ENCODE measurements at places on chromosomes 7 and 10.

GRCh38 chr7:95684505-95684904, 87.8 kb upstream of the DYNC1I1 start:
- DNase-seq, result no peak

DNA sequence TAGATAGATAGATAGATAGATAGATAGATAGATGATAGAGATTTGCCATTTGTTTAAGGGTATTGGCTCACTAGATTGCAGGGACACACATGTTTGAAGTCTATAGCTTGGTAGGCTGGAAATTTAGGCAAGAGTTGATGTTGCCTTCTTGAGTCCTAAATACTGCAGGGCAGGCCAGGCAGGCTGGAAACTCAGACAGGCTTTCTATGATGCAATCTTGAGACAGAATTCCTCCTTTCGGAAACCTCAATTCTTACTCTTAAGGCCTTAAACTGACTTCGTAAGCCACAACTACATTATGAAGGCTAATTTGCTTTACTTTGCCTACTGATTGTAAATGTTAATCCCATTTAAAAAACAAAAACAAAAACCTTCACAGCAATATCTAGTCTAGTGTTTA, 322.9 kb upstream of the AKR1E2 start:
- DNase-seq, result no peak

DNA sequence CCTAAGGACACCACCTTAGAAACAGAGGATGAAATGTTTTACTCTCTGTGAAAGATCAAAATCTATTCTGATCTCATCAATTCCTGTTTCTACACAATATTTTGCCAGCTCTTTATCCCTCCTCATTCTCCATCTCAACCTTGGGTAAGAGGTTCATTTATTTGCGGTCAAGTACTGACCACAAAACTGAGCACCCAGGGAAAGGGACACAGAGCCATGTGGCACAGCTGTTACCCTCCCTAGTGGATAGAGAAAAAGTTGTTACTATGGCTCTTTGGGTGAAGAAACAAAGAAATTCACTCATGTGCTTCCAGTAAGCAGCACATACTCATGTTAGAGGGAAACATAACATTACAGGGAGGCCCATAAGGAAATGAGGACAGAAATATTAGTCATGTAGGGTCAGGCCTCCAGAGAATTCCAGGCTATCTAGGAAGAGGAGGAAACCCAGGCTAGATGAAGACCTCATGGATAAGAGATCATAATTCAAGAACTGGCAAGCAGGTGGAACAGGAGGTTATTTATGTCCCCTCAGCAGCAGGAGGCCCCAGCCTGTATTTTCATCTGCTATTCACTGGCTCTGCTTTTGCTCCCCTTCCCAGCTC, 114.5 kb downstream of the ATE1 start:
- DNase-seq, result no peak

DNA sequence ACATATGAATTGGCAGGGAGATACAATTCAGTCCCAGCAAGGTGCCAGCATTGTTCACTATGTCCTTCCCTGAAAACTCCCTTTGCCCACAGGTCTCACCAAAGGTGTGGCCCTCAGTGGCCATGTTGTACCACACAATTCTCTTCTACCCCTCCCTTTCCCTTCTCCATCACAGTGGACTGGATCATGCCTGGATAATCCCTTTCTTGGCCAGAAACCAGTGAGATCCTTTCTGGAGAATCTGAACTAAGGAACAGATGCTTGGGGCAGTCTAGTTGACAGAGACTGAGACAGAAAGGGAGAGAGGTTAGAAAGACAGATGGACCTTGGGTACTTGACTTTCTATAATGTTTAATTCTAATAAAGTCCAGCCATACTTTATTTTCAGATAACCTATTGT, 9.5 kb downstream of the NMT2 start:
- no peak for DNase-seq

- no peak for DNase-seq
Measured at GRCh38 chr7:28267012-28267411, 86.4 kb upstream of the JAZF1 start.

DNA sequence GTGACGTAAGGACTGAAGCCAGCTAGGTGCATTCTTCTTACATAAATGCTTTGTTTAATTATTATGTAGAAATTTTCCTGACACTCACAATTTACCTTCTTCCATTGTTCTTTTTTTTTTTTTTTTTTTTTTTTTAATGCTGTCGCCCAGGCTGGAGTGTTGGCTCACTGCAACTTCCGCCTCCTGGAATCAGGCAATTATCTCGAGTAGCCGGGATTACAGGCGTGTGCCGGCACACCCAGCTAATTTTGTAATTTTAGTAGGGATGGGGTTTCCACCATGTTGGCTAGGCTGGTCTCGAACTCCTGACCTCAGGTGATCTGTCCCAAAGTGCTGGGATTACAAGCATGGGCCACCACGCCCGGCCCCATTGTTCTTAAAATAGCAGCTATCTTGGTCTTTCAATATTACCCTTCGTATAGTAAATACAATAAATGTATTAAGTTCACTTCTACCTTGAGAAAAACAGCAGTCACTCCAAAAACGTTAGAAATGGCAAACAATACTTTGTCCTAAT, 32.1 kb downstream of the BZW2 start:
- no peak for DNase-seq

DNA sequence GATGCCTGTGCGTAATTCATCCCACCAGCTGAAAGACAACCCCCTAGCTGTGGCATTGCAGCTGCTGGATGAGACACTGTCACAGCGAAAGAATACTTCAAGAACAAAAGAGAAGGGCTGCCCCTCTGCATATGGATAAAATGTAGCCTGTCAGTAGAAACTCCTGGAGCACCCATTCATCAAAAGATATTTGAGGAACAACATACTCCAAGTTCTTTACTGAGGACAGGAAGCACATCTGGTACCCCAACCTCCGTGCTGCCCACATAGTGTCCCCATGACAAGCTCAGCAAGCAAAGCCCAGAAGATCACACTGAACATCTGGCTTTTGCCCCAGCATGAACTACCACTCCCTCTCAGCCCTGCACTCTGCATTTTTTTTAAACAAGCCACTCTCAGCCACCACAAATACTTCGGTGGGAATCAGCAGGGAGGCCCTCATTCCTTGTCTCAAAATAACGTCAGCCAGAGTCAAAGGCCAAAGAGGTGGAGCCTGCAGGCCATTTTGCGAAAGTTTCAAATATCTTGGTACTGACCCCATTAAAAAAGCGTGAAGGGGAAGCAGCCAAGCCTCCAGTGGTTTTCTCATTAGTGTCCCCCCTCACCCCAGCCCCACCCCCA, 1.7 kb downstream of the CREB3L2 start:
- no peak for DNase-seq

DNA sequence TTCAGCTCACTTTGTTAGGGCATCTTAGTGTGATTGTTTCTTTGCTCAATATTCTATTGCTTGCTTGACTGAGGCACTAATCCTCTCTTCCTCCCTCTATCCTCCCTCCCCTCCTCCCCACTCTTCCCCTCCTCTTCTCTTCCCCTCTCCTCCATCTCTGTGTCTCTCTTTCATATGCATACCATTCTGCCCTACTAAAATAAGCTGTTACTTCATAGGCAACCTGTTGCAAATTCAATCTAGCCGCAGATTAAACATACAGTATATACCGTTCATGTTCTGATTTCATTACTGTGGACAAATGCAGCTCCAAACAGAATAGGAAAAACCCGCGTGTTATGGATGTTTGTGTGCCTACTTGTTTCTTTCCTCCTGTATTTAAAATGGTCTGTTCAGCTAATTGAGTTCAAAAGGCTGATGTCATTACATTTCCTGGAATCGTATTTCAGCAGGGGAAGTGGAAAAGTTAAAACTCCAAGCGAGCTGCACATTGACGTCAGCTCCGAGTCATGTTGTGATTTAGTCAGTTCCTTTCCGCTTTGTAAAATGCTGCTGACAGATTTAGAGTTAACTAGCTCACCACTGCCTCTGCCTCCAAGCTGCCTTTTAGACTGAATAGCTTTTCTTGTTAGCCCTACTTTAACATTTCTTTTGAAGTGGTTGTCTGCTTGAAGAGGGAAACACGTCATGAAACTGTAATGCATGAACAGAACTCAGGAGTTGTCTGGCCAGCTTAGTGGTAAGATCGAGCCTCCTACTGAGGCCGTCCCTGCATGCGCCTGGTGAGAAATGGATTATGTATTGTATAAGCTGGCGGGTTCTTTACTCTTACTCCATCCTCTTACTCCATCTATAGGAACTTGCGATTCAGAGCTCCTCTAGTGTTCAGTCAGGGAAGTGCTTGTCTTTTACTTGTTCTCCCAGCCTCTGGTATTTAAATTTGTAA, 69.0 kb downstream of the CREM start:
- DNase-seq, result peak; percentile 41

DNA sequence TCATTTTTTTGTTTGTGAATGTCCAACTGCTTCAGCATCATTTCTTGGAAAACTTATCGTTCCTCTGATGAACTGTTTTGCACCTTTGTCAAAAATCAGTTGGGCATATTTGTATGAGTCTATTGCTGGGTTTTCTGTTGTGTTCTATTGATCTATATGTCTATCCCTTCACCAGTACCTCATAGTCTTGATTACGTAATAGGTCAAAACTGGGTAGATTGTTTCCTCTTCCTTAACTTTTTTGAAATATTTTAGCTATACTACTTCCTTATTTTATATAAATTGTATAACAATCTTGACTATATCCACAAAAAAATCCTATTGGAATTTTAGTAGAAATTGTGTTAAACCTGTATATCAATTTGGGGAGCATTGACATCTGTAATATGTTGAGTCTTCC, 104.1 kb upstream of the PALS2 start:
- DNase-seq, result no peak

DNA sequence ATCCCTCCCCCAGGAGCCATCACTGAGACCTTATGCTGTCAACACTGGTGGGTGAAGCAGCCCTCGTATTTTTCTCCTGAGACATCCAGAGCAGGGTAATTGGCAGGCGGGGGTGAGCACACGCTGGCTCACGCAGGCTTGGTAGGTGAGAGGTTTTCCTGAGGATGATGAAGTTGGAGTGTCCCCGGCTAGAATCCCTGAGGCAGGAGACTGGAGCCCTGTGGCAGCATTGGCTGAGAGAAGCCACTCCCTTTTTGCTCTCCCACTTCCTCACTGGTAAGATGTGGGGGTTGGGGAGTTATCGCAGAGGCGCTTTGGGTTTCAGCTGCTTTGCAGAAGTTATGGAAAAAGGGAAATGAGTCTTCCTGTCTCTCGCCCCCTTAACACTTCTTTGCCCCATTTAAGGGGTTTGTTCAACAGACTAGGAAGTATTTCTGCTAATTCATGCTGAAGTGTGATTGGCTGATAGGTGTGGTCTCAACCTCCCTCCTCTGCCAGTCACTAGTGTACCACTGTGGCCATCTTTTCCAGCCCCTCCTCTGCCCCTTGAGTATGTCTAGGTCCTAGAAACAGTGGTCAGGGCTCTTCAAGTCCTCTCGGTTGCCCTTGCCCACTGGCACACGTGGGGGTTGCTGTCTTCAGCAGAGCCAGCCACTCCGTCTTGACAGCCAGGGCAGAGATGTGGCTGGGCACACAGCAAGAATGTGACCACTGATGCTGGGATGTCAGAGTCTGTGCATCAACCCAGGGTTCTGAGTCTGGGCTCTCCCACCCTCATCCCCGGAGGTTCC, 5.7 kb downstream of the ARPC1B start:
- DNase-seq, result no peak

- no peak for DNase-seq
Measured at GRCh38 chr7:159078193-159078910, 66.3 kb downstream of the VIPR2 start.

- DNase-seq, result no peak
Measured at GRCh38 chr7:128801003-128801402, 9.2 kb downstream of the CCDC136 start.

DNA sequence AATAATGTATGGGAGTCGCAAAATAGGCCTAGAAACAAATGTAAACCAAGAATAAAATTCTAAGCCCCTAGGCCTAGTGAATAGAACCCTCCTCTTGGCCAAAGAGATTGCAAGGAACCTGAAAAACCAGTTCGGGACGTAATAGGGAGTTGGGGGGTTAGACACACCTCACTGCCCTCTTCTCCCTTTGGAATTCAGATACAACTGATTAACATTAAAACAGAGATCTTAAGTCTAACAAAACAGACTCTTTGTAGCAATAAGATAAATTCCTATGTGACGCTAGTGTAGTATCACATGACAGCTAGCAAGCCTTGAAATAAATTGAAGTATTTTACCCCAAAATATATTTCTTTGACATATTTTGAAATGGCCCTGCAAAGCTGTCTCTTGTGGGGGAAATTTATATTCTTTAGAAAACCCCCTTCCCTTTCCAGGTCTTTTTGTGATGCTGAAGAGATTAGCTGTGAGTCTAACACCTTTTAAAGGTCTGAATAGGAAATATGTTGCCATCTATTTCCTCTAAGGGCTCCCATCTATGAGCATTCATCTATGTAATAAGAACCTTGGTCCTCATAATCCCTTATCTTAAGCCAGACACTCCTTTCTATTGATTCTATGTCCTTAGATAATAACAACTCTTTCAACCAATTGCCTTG, 623.4 kb upstream of the NRG3 start:
- no peak for DNase-seq

- DNase-seq, result no peak
Measured at GRCh38 chr7:107924841-107925504, 34.0 kb downstream of the DLD start.

DNA sequence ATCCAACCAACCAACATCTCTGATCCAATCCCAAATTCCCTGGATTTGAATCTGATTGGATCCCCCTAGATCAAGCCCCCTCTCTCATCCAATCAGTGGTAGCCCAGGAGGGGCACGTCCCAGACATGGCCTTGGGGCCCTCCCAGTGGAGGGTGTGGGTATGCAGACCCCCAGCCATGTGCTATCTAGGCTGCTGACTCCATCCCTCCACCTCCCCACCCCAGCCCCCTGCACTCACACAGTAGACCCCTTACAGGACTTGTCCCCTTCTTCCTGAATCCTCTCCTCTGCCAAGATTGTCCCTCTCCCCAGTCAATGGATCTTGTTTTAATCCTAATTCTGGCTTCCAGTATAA, 153.4 kb downstream of the OAT start:
- no peak for DNase-seq

GRCh38 chr10:69632516-69633199, 2.6 kb downstream of the FAM241B start:
- DNase-seq, result no peak

- no peak for DNase-seq
Measured at GRCh38 chr10:133326223-133326551, 10.5 kb downstream of the CALY start.
